Caki2 (cell line): ENCODE measurements at places on chromosomes 16 and 17. TPM values are rescaled to one million over a fixed set of nuclear protein-coding genes. Genes with fewer than 3 reads are reported as not detected.

MT1E gene
- not detected in 2 replicates for total RNA-seq

TLCD1 gene
- 10.6 and 43.5 TPM in 2 replicates for total RNA-seq

CDK3 gene
- 5.3 and 12.0 TPM in 2 replicates for total RNA-seq

LITAFD gene
- not detected in 2 replicates for total RNA-seq

DNA sequence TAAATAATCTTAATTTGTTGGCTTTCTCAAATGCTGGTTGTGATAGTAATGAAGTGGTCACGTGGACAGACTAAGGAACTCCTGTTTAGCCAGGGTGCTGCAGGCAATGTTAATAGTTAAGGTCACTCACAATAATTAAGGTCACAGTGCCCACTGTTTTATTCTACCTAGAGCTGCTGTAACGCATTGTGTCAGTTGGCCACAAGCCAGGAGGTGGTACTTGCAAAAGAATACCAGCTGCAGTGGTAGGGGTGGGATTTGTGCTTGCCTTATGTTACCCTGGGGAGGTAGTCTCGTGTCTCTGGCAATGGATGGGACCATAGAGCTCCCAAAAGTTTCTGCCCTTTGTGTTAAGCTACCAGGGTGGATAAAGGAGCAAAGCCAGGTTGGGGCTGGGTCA, 969.1 kb upstream of the CDH8 start:
- no peak for DNase-seq

DNA sequence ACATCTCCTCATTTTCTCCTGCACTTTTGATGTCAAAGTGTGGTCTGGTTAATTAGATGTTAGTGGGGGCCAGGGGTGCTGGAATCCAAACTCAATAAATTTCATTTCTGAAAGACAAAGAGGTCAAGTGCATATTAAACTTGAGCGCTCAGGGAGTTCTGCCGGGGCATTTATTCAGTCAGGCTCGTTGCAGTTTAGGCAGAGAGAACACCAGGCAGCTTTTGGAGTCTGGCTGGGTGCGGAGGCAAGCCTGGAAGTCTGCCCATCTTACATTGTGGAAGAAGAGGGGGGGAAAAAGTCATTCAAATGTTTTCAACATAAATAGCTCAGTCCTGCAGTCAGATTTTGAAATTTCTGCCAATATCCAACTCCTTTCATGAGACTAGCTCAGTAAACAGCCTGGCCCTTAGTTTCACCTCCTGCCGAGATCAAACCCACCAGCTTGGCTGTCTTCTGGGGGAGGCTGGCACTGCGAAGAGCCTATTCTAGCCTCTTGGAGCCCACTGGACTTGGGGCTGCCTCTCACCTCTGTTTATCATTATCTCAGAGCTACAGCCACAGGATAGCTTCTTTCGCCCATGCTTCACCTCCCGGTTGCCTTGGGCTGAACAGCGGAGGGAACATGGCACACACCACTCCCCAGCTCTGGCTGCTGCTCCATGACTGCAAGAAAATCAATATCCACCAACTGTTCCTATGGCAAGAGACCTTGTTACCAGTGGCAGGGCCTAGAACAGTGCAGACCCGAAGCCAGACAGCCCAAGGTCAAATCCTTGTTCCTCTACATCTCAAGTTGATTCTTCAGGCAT, 177.4 kb upstream of the CDH5 start:
- no peak for DNase-seq

PYY gene
- not detected in 2 replicates for total RNA-seq

- no peak for DNase-seq
These were observed 1.4 kb downstream of the WDR81 start for GRCh38 chr17:1725642-1726511.

- DNase-seq: no peak
These were observed 74.5 kb upstream of the PMFBP1 start for GRCh38 chr16:72246423-72246822.

DNA sequence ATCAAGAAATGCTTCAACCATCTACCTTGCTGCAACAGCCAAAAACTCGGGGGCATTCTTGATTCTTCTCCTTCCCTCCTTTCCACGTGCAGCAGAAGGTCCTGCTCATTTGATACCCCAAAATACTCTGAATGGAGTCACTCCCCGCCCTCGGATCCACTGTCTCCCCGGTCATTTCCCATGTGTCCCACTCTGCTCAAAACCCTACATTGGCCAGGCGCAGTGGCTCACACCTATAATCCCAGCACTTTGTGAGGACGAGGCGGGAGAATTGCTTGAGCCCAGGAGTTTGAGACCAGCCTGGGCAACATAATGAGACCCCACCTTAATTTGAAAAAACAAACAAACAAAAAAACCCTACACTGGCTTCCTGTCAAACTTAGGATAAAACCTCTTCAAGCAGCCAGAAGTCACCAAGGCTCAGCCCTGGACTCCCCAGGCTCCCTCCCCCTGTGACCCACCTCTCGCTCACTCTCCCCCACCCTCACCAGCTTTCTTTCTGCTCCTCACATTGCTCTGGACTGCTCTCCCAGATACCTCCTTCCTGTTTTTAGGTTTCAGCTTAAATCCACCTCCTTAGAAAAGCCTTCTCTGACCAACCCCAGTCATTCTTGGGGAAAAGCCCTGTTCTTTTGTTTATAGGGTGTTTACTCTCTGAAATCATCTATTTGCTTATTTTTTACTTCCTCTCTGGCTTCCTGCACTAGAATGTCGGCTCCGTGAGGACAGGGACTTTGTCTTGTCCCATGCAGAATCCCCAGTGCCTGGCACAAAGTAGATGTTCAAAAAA, 2.8 kb downstream of the SLC13A2 start:
- no peak for DNase-seq
